NCI-H1694 treated with DMSO at 0.1 percent for 48 hours (cell line): ENCODE measurements at places on chromosomes 2 and 18.

GRCh38 chr18:50709193-50709592 is 110.6 kb downstream of the MRO start:
- DNase-seq = no peak

DNA sequence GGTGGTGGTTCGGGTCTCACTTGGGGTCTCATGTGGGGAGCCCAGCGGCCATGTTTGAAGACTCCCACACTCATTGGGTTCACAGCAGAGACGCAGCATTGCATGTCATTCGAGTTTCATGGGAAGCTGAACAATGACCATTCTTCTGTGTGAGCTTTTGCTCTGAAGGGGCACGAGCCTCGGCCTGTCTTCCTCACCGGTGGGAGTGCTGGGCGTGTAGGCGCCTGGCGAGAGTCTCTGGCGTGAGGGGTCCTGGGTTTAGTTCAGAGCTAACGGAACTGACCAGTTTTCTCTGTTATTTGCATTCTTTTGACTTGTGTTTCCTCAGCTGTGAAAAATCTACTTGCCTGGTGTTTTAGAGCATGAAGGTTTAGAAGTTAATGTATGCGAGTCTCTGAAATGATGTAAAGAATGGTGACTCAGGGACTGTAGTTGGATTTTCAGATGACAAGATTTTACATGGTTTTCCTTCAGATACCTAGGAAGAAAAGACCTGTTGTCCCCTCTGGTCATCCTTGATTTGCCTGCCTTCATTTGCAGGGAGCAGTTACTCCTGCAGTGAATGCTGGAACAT is 98.1 kb downstream of the ARMC9 start:
- no peak for DNase-seq

DNA sequence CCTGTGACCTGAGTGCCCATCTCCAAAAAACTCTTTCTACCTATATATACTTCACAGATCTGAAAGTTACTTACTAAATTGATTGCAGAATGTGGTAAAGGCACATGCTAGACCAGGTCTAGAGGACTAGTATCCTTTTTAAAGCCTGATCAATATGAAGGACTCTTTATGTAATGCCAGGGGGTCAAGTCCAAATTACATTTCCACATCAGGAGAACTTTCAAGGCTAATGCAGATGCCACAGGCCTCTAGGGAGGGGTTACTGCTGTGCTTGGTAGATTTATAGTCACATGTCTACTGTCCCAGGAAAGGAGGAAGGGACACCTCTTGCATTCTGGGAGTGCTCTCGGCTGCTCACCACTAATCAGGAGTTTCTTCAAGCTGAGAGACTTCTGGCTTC is 118.4 kb upstream of the NOSTRIN start:
- DNase-seq = no peak

GRCh38 chr2:10136101-10136934 is 13.8 kb downstream of the RRM2 start:
- no peak for DNase-seq

DNA sequence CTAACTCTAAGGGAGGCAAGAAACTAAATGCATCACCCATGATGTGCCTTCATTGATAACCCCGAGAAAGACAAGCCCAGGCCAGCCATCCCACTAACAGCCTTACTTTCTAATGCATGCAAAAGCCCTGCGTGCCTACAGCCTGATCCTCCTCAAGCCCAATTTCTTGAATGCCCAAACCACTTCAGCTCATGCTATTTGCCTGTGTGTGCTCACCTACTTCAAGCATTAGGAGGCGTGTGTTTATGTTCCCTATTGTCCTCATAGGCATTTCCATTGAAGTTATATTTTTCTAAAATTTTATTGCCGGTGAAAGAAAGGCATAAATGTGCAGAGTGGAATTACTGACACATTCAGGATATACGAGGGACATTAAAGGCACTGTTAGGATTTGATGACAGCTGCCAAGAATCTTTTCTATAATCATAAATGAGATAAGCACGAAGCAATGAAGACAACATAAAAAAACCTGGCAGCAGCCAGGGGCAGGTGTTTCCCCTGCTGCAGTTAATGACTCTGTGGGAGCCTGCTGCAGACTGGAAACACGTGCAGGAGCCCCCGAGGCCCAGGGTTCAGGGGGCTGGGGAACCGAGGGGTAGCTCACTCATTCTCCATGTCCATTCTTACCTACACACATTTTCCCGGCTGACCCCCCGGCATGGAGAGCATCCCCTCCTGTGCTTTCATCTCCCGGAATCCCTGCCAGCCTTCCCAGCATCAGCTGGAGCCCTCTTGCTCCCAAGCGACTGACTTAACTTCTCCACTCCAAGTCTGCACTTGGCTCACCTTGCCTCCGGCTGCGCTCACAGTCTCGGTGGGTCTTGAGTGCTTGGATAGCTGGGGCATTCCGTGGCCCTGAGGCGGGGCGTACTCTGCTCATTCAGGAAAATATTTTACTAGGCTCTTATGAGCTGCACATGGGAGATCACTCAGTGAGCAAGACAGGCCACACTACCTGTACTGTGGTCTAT is 292.3 kb upstream of the SIX2 start:
- DNase-seq = no peak

DNA sequence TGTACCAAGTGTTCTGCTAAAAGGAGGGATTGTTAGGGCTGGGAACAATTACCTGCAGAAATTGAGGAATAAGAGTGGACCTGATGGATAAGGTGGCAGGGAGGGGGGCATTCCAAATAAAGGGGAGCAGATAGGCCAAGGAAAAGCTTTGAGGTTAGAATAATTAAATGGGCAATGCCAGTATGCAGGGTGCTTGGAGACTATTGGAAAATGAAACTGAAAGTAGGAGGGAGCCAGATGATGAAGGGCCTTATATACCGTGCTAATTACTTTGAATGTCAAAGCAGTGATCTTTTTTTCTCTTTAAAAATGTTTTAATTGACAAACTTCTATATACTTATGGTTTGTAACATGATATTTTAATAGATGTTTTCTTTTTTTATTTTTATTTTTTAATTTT is 42.9 kb downstream of the MMADHC start:
- no peak for DNase-seq

- no peak for DNase-seq
These were observed 84.8 kb upstream of the RAB6C start for GRCh38 chr2:129894616-129895015.

GRCh38 chr18:7568426-7568825 is 1.3 kb downstream of the PTPRM start:
- no peak for DNase-seq

DNA sequence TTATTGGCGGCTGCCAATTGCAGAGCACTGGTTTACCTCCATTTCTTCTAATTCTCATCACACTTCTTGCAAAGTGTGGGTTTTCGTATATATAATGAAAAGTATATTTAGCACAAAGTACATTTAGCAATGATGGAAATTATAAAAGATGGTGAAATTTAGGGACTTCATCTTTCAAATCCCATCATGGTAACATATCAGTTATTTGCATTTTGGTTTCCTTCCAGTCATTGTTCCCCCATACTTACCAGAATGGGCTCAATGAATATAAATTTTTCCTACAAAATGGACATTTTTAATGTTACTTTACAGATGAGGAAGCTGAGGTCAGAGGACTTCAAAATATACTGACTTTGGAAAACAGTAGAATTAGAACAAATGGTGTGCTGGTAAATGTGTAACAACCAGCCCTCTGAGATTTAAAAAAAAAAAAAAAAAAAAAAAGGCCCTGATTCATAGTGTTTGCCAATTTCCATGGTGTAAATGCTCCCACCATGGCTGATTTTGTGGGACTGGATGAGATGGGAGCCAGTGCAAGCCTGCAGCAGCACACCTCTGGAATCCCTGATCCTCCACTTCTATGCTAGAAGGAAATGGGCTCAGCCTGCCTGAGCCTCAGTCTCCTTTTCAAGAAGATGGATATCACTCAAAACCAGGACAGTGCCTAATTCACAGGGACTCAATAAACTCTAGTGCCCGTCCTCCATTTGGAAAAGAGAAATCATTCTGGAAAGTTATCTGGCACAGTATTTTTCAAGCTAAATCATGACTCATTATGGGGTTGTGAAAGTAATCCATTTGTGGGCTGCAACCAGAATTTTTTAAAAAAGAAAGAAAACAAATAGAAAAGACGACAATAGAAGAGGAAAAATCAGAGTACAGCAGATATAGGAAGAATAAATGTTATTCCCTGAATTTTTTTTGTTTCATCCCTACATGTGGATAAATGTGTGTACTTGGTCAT is 34.0 kb downstream of the LBH start:
- no peak for DNase-seq

DNA sequence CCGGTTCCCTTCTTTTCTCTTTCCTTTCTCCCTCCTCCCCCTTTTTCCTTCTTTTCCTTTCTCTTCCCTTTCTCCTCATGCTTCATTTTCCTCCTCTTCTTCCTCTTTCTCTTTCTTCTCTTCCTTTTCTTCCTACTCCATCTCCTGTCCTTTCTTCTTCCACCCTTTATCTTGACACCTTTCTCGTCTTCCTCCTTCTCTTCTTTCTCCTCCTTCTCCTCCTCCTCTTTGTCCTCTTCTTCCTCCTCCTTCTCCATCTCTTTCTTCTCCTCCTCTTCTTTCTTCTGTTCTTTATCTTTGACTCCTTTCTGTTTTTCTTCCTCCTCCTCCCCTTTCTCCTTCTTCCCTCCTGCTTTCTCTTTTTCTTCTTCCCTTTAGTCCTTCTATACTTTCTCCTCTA is 53.2 kb downstream of the CELF4 start:
- DNase-seq = no peak

GRCh38 chr18:25100418-25100817 is 251.5 kb downstream of the ZNF521 start:
- no peak for DNase-seq

DNA sequence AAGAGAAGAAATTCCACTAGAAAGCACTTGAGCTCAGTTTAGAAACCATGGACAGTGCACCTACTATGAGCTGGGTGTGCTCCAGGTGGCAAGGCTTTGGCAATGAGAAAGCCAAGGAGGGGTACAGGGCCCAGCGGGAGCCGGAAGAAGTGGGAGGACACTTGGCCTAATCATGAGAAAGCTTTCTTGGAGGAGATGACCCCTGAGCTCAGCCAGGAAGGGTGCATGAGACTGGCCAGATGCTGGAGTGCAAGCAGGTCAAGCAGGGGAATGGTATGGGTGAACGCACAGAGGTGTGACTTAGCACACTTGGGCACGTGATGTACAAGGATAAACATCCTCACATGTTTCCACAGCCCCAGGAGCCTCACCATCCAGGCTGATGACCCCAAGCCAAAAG is 97.2 kb upstream of the GLI2 start:
- no peak for DNase-seq

DNA sequence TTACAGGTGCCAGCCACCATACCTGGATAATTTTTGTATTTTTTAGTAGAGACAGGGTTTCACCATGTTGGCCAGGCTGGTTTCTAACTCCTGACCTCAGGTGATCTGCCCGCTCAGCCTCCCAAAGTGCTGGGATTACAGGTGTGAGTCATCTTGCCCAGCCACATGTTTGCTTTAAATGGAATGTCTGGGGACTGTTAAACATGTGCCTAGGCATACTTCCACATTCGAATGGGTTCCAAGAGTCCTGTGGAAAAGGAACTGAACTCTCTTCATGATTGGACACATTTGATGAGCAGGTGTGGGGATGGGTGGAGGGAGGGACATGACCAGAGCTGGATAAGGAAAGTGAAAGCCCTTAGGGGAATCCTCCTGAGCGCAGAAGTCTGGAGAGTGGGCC is 58.4 kb upstream of the GREB1L start:
- no peak for DNase-seq

GRCh38 chr2:195094330-195094729 is 562.7 kb upstream of the SLC39A10 start:
- no peak for DNase-seq

GRCh38 chr2:238143239-238143951 is 4.9 kb downstream of the KLHL30 start:
- no peak for DNase-seq

DNA sequence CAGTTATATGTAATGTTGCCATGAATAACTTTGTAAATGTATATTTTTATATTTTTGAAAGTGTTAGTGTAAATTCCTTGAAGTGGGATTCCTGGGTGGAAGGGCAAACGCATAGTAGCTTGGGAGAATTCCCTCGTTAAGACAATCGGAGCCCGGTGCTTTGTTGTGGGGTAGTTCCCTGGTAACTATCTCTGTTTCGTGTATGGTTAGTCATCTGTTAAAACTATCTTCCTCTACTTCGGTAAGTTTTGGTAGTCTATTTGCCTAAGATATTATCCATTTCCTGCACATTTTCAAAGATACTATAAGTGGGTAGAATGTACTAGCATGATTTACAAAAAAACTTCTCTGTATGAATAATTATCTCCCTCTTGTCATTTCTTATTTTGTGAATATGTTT is 113.8 kb upstream of the NRXN1 start:
- DNase-seq = no peak

GRCh38 chr2:46666044-46666679 is 186.8 kb downstream of the TMEM247 start:
- no peak for DNase-seq

- DNase-seq = no peak
These were observed 156.8 kb upstream of the TTC39C start for GRCh38 chr18:23857756-23858155.

DNA sequence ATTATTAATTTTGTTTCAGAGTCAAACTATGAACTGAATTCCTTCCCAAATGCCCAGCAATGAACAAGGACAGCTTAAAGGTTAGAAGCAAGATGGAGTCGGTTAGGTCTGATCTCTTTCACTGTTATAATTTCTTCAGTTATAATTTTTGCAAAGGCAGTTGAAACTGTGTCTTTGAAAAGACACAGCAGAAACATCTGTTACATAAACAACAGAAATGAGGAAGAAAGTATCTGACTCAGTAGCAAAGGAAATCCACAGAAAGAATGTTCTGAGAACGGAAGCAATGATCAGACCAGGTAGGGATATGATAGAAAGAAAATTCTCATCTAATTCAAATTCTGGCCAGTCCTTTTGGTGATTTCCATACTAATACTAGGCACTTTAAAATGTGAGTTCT is 5.2 kb upstream of the RMC1 start:
- DNase-seq = no peak

GRCh38 chr18:66264130-66264529 is 339.8 kb downstream of the CDH19 start:
- no peak for DNase-seq

- no peak for DNase-seq
These were observed 160.2 kb downstream of the NCK2 start for GRCh38 chr2:105904938-105905337.

- no peak for DNase-seq
These were observed 138.9 kb upstream of the ASB18 start for GRCh38 chr2:236403125-236403524.

GRCh38 chr2:96140941-96141623 is 2.8 kb upstream of the ASTL start:
- no peak for DNase-seq

DNA sequence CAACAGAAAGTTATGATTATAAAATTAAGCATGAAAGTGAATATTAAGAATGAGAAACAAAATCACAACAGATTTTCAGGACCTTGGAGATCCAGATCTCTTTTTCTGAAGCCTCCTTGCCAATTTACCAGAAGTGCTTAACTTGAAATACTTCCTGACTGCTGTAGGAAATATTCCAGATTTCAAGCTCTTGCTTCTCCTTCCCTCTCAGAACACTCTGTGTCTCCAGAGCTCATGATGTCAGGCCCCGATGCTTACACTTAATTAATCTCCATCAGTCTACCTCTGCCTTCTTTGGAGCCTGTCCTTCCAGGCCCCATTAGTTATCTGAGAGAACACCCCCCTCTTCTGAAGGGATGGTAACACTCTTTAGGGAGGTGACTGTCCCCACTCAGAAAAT is 20.7 kb upstream of the NT5C1B start:
- DNase-seq = no peak

GRCh38 chr2:167980439-167980838 is 267.0 kb downstream of the STK39 start:
- DNase-seq = no peak
